Right ventricle myocardium inferior (tissue), 1 donor: ENCODE measurements at places on chromosomes 6 and 20.

DNA sequence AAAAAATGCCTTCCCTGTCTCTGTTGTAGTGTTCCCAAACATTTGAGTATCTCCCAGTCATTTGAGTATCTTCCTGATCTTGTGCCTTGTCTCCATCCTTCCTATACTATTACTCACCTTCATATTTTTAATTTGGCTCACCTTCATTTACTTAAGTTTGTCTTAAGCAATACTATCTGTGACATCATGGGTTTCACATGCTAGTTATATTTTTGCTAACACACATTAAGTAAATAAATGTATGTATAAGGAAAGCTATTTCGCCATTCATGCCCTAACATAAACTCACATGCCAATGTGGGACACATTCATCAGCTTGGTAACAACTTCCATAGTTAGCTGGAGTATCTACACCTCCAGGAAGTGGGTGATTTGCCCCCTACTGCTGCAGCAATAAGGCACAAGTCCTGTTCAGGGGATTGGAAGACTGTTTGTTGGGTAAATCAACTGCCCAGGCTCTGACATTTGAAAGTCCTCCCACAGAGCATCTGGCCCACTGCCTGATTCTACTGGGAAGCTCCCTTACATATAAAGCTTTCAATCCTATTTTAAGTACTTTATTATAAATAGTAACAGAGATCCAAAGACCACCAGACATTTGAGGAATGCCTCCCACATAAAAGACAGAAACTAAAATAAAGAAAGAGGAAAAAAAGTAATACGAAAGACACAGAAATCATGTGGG, 132.3 kb downstream of the ISM1 start:
- DNase-seq: no peak

DNA sequence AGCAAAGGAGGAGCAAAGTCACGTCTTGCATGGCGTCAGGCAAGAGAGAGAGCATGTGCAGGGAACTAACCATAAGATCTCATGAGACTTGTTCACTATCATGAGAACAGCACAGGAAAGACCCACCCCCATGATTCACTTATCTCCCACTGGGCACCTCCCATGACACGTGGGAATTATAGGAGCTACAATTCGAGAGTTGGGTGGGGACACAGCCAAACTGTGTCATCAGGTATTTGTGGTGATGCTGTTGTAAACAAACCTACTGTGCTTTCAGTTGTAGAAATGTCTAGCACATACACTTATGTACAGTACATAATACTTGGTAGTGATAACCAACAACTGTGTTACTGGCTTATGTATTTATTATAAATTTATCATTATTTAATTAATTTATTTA, 128.3 kb downstream of the UTRN start:
- DNase-seq: no peak

DNA sequence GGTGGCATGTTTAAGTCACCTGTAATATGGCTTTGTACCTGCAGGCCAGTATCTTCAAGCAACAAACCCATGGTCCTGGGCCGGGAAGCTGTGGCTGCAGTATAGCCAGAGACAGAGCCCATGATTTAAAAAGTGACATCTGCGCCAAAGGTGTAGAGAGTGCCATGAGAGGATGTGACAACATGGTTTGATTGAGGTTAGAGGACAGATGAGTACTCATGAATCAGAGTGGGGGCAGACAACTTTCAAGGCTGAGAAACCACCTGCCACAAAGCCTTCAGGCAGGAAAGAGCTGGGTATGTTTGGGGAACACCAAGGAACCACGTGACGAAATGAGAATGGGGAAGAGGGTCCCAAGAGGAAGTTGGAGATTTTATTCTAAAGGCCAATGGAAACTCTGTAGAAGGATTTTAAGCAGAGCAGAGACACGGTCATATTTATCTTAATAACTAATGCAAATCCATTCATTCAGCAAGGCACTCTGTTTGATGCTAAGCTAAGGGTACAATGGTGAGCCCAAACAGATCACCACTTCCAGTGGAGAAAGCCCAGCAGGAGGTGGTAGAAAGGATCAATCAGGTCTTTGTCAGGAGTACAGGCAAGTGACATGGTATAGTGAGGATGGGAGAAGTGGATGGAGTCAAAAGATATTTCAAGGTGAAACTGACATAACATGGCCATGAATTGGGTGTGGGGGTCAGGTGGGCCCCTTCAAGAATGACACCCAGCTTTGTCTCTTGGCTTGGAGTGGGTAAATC, 3.4 kb upstream of the MICAL1 start:
- DNase-seq: no peak

GRCh38 chr6:33126101-33126714, 50.4 kb downstream of the HLA-DPB1 start:
- DNase-seq: peak; percentile 84
